ENCODE measurements at places on chromosomes 12 and 14.

- DNase-seq: no peak
- no peaks in the 10 kb centered on the region for H3K36me3 ChIP-seq
- no peaks in the 10 kb centered on the region for H3K27me3 ChIP-seq
- H3K4me1 ChIP-seq: peaks cover 3% of the 10 kb centered on the region
- H3K27ac ChIP-seq: peak overlapping the region; percentile 33
- no peak overlapping the region for H3K4me3 ChIP-seq
Observed at GRCh38 chr14:103199124-103199523, 75.9 kb downstream of the TNFAIP2 start.

GRCh38 chr14:99226687-99227086 is 45.3 kb downstream of the BCL11B start:
- H3K27me3 ChIP-seq: no peaks in the 10 kb centered on the region
- H3K27ac ChIP-seq: no peak overlapping the region
- no peak overlapping the region for H3K4me3 ChIP-seq
- no peaks in the 10 kb centered on the region for H3K36me3 ChIP-seq
- H3K4me1 ChIP-seq: no peaks in the 10 kb centered on the region

- H3K27ac ChIP-seq: no peak overlapping the region
- H3K36me3 ChIP-seq: no peaks in the 10 kb centered on the region
- no peaks in the 10 kb centered on the region for H3K4me1 ChIP-seq
- no peak overlapping the region for H3K4me3 ChIP-seq
- no peak for DNase-seq
Observed at GRCh38 chr12:41334390-41334789, 146.3 kb downstream of the PDZRN4 start.

DNA sequence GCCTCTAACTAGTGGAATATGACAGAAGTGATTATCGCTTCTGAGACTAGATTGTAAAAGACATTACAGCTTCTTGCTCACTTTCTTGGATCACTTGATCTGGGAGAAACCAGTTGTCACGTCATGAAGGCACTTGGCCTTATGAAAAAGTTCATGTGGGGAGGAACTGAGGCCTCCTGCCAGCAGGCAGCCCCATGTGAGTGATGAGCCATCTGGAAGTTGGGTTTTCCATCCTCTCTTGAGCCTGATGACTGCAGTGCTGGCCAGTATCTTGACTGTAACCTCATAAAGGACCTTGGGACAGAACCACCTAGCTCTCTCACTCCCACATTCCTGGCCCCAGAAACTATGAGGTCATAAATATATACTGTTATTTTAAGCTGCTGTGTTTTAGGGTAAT is 28.0 kb downstream of the TTLL5 start:
- H3K27ac ChIP-seq: no peak overlapping the region
- H3K4me3 ChIP-seq: no peak overlapping the region
- no peaks in the 10 kb centered on the region for H3K36me3 ChIP-seq
- DNase-seq: no peak
- no peaks in the 10 kb centered on the region for H3K27me3 ChIP-seq

DNA sequence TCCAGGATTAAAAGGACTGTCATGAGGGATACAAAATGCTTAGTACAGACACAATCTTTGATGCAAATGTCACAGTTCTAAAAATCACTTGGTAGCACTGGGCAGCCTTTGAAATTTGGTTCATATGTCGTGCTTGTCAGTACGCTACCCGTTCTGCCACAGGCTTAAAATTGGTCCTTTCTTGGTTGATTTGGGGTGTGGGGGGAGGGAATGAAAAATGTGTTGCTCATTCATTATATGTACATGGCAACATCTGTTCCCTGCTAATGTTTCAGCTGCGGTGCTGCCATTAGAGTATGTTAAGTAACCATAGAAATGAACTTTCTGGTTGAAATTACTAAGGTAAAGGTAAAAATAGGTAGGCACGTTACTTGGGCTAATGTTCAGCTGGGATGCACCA is 155.4 kb upstream of the ARHGAP5 start:
- H3K36me3 ChIP-seq: no peaks in the 10 kb centered on the region
- DNase-seq: no peak
- H3K27ac ChIP-seq: no peak overlapping the region
- H3K27me3 ChIP-seq: no peaks in the 10 kb centered on the region

DNA sequence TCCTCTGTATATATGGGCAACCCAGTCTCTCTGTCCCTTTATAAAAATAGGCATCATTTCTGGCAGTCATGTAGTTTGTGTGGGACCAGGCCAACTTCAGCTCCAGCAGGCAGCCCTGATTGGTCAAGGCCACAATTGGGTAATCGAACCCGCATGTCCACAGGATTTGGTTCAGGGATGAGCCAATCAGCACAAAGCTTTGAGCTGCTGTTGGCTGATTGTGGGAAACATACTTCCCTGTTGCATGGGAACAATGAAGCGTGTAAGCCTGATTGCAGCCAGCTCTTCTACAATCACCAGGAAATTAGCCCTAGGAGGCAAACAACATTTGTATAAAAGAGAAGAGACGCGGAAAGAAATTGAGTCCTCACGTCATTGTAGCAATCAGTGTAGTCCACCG is 328.6 kb downstream of the PCNX1 start:
- no peaks in the 10 kb centered on the region for H3K27me3 ChIP-seq
- no peaks in the 10 kb centered on the region for H3K36me3 ChIP-seq
- H3K4me3 ChIP-seq: no peak overlapping the region
- no peak overlapping the region for H3K27ac ChIP-seq
- DNase-seq: peak; percentile 29

DNA sequence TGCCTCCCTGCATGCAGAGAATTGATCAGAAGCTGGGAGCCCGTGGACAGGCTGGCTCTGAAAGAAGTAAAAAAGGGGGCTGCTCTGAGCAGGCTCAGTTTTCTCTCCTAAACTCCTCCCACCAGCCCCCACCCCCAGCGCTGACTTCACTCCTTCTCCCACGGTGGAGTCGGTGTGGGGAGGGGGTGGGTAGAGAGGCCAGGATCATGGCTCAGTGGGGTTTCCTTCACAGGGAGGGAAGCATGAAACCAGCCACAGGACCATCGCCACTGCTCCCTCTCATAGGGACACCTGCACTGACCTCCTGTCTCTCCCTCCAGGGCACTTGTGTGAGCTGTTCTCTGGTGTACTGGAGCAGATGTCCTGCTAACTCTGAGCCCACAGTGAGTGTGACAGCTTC is 78.9 kb downstream of the STAB2 start:
- no peak for DNase-seq
- no peaks in the 10 kb centered on the region for H3K4me1 ChIP-seq
- no peaks in the 10 kb centered on the region for H3K27me3 ChIP-seq
- H3K4me3 ChIP-seq: no peak overlapping the region
- H3K36me3 ChIP-seq: no peaks in the 10 kb centered on the region

DNA sequence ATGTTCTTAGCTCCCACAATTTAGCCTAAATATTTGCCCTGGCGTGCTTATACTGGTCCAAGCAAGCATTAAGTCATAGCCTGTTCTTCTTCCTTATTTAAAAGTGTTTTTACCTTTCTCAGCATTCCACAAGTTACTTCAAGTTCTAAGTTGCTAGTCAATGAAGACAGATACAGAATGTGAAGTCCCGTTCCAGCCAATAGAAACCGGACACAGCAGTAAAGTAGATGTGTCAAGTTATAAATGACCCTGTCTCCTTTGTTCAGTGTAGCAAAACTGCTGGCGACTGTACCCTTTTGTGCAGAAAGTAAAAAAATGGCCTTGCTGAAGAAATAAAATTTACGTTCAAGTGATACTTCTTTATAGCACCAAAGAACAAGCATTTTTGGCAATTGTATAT is 3.9 kb downstream of the SNAPC1 start:
- H3K4me1 ChIP-seq: peaks cover 7% of the 10 kb centered on the region

DNA sequence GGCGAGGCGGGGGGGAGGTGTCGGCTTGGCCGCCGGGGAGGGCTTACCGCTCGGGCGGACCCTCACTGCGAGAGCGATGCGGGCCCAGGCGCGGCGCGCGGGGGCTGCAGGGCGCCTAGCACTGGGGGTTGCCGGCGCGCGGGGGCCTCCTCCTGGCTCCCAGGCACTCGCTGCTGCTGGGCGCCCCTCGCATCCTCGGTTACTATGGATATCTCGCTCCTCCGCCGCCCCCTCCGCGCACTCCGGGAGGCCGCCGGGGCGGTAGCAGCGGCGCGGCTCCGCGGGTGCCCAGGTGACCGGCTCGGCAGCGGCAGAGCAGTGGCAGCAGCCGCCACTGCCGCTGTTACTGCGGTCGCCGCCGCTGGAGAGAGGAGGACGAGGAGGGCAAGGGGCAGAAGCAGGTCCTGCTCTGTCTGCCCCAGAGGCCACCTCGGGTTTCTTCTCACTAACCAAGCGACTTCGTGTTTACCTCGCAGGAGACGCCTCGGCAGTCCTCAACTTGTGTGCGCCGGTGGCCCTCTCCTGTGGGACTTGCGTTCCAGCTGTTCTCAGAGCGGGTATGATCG is 250.1 kb downstream of the APAF1 start:
- peak; percentile 22 for DNase-seq
- H3K36me3 ChIP-seq: no peaks in the 10 kb centered on the region
- no peaks in the 10 kb centered on the region for H3K27me3 ChIP-seq
- peak overlapping the region; percentile 47 for H3K4me3 ChIP-seq

GRCh38 chr12:21239866-21240265 is 94.9 kb downstream of the SLCO1A2 start:
- H3K36me3 ChIP-seq: no peaks in the 10 kb centered on the region
- H3K4me3 ChIP-seq: no peak overlapping the region
- no peak for DNase-seq
- no peaks in the 10 kb centered on the region for H3K27me3 ChIP-seq
- H3K4me1 ChIP-seq: no peaks in the 10 kb centered on the region

- H3K27ac ChIP-seq: no peak overlapping the region
- H3K4me3 ChIP-seq: no peak overlapping the region
- H3K4me1 ChIP-seq: no peaks in the 10 kb centered on the region
- DNase-seq: no peak
- H3K27me3 ChIP-seq: no peaks in the 10 kb centered on the region
Observed at GRCh38 chr12:1838994-1839365, 18.6 kb downstream of the LRTM2 start.

DNA sequence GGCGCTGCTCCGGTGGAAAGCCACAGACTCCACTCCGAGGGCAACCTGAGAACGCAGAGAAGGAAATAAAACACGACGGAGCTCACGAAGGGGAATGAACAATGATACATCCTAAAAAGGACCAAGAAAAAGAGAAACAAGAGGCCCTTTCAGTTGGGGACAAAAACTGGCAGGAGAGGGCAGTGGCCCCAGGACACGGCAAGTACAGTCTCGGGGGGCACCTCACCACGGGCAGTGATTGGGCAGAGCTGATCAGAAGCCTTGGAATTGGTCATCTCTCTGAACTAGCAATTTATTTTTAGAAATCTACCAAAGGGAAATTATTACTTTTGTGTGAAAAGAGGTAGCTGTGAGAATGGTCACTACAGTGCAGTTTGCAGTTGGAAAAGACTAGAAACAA is 27.9 kb downstream of the CCDC92 start:
- no peaks in the 10 kb centered on the region for H3K4me1 ChIP-seq
- H3K27me3 ChIP-seq: no peaks in the 10 kb centered on the region
- no peak overlapping the region for H3K27ac ChIP-seq
- DNase-seq: no peak

DNA sequence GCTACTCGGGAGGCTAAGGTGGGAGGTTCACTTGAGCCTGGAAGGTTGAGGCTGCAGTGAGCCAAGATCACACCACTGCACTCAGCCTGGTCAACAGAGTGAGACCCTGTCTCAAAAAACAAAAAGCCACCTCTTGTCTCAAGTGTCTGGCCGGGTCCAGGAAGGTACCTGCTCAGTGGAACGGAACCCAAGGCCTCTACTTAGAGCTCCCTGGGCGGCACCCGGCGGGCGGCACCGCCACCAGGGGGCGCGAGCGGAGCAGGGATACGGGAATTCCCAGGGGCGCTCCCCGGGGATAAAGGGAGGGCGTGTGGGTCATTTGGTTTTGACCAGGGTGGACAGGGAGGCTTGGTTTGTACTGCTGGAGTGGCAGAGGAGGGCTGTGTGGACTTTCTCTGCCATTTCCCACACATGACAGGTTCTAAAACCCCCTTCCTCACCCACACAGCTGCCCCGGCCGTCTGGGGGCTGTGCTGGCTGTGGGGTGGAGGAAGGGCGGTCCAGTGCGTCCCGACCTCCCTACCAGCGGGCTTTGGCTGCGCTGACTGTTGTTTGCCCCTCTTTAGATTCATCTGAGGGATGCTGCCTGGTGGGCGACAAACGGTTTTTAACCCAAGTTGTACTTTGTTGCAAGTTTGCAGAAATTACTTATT is 91.4 kb downstream of the SETD3 start:
- DNase-seq: peak; percentile 67
- H3K4me3 ChIP-seq: no peak overlapping the region
- H3K4me1 ChIP-seq: no peaks in the 10 kb centered on the region
- no peaks in the 10 kb centered on the region for H3K27me3 ChIP-seq
- no peaks in the 10 kb centered on the region for H3K36me3 ChIP-seq

DNA sequence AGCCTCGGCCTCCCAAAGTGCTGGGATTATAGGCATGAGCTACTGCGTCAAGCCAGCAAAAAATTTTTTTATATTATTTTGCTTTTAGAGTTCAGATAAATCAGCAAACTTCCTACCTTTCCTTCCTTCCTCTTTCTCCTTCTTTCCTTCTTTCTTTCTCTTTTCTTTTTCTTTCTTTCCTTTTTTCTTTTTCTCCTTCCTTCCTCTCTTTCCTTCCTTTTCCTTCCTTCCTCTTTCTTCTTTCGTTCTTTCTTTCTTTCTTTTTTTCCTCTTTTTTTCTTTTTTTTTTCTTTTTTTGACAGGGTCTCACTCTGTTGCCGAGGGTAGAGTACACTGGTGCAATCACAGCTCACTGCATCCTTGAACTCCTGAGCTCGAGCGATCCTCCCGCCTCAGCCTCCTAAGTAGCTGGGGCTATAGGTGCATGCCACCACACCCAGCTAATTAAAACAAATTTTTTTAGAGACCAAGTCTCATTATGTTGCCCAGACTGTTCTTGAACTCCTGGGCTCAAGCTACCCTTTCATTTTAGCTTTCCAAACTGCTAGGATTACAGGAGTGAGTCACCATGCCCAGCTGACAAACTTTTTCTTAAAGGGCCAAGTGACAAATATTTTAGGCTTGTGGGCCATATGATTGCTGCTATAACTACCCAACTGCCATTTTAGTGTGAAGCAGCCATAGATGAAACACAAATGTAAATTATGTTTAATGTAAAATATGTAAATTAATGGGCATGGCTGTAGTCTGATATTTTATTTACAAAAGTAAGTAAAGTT is 7.1 kb upstream of the WASHC4 start:
- DNase-seq: no peak
- no peak overlapping the region for H3K27ac ChIP-seq
- no peak overlapping the region for H3K4me3 ChIP-seq
- no peaks in the 10 kb centered on the region for H3K4me1 ChIP-seq

DNA sequence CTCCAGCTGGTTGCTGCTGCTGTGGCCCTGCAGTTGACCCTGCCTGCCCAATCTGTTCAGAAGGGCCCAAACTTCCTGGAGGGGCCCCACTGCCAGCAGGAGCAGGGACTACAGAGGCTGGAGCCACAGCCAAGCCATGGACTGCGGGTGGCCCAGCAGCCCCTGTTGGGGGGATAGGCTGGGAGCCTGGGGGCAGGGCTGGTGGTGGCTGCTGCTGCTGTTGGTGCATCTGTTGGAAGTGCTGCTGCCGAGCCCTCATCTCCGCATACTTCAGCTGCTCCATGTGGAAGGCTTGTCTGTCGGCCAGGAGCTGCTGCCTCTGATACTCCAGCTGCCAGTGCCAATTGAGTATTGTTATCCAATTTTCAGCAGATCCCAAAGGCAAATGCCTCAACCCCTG is 7.2 kb downstream of the MYL6 start:
- H3K27ac ChIP-seq: no peak overlapping the region
- H3K4me3 ChIP-seq: no peak overlapping the region
- H3K4me1 ChIP-seq: peaks cover 14% of the 10 kb centered on the region

GRCh38 chr12:25904442-25904841 is 54.0 kb upstream of the RASSF8 start:
- no peaks in the 10 kb centered on the region for H3K36me3 ChIP-seq
- H3K4me1 ChIP-seq: no peaks in the 10 kb centered on the region
- DNase-seq: no peak
- no peak overlapping the region for H3K27ac ChIP-seq
